Esophagus muscularis mucosa (tissue), 4 donors: ENCODE measurements at places on chromosomes 4 and X. TPM values are rescaled to one million over a fixed set of nuclear protein-coding genes. Genes with fewer than 3 reads are reported as not detected.

DNA sequence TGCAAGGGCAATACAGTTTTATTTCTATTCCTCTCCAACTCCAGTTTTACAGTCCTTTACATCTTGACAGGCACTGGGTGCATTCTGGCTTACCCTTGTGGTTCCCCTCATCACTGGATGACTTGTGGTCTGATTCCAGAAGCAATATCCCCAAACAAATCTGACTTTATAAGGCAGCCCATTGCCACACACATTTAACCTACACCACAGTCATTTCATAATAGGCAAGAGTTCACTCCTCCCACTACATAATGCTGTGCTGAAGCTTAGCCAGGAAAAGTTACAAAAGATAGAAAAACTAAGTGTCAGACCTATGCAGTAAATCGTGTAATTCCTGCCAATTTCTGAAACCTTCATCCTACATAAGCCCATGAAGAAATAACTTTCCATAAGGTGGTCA lies 82.9 kb upstream of the MID1IP1 start:
- no peak for DNase-seq

GRCh38 chr4:173046818-173047217 lies 121.8 kb upstream of the GALNT7 start:
- no peak for DNase-seq

GRCh38 chr4:153008578-153009199 lies 72.6 kb downstream of the FHDC1 start:
- no peak for DNase-seq

GRCh38 chrX:70479922-70480659 lies 35.5 kb downstream of the DLG3 start:
- no peak for DNase-seq

- no peak for DNase-seq
Observed at GRCh38 chr4:61214680-61215079, 14.6 kb downstream of the ADGRL3 start.

DNA sequence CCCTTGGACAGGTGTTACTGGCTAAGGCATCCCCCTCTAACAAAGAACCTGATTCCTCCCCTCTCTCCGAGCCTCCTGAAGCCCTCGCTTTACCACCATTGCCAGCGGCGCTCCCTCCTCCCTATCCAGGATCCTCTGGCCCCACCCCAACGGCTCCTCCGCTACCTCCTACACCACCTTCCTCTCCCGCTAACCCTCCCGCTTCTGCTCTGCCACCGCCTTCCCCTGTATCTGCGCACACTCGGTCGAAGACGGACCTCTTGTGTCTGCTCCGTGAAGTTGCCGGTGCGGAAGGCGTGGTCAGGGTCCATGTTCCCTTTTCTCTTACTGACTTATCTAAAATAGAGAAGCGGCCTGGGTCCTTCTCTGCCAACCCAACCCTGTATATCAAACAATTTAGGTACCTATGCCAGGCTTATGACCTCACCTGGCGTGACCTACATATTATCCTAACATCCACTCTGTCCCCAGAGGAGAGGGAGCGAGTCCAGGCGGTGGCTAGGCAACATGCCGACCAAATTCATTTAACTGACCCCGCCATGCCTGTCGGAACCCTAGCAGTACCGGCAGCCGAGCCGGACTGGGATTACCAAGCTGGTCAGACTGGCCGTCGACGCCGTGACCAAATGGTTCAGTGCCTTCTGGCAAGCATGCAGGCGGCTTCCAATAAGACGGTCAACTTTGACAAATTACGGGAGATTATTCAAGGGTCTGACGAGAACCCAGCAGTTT lies 958.9 kb downstream of the RPA4 start:
- DNase-seq = no peak

DNA sequence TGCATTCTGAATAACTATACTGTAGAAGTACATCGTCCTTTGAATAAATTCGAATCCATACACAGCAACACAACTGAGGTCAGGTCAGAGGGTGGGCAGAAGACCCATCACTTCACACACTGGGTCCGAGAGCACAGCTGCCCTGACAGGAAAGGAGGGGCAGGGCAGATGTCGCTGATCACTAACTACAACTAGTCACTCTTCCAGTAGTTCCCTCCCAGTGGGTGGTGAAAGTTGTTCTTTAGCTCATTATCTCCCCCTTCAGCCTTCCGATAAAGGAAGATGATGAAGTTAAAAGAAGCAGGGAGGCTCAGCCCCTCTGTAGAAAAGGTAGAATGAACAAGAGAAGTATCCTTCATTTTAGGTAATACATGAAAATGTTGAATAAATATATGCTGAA lies 278.9 kb downstream of the INPP4B start:
- DNase-seq = no peak

DNA sequence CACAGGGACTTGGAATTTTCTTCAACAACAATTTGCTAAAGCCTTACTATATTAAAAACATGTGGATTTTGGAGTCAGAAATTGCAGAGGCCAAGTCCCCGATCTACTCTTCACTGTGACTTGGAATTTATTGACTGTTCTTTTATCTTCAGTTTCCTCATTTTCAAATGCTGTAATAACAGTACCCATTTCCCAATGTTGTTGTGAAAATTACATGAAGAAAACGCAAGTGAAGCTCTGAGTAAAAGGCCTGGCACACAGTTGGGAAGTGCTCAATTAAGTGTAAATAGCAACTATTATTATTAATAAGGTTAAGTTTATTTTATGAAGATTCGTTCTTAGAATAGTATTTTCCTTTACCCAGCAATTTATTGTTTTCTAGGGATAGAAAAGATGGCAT lies 15.7 kb downstream of the STBD1 start:
- no peak for DNase-seq

DNA sequence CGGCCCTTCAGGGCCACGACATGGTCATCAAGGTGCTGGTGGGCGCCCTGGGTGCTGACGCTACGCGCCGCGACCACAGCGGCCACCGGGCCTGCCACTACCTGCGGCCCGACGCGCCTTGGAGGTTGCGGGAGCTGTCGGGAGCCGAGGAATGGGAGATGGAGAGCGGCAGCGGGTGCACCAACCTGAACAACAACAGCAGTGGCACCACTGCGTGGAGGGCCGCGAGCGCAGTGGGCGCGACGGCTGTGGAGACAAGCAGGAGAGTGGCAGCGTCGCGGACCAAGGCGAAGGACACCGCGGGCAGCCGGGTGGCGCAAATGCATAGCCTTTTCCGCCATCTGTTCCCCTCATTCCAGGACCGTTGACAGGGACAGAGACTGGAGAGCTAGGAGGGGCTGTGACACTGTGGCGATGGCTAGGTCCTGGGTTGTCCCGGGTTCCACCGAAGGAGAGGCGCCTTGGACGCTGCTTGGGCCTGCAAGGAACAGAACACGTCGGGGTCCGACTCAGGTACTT lies 919 bp downstream of the SOWAHD start:
- no peak for DNase-seq

DNA sequence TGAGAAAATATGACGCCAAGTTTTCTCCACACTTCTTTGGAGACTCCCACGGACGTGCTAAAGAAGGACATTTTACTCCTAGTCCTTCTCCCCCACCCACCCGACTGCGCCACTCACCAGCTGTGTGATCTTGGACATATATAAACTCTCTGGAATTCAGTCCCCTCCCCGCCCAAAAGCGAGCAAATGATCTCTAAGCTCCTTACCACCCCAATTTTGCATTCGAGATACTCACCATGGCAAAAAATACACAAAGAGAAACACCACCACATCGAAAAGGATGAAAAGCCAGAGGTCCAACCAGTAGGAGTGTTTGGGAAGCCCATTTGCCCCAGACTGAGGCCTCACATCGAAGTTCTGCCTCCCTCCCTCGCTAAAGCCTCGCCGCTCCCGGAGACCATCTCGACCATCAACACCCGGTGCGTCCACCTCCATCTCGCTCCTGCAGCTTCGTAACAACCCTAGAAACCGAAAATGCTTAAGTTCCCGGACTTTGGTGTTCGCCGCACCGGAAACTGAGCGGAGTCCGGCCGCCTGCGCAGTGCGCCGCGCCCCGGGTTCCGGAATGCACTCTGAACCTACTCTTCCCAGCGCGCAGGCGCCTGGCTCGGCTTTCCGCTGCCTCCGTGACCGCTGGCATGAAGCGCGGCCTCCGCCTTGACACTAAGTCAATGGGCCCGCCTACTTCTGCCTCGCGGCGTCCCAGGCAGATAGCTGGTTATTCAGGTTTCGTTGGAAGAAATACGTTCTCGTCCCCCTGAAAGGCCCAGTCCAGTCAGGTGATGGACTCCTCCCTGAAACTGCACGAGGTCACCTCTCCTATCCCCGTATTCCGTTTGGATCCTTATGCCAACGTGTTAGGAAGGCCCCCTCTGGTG lies 21.6 kb downstream of the FABP2 start:
- DNase-seq = peak; percentile 97

- DNase-seq = no peak
Observed at GRCh38 chrX:640641-641040, 10.1 kb downstream of the SHOX start.

PNCK gene
- 67.8 TPM for total RNA-seq

DGAT2L6 gene
- not detected for total RNA-seq

HERC5 gene
- total RNA-seq = 3.7 TPM

GIMD1 gene
- not detected for total RNA-seq
